ENCODE measurements at places on chromosomes 16 and 17.
A peak's percentile ranks its signal among the peaks of the same experiment; 100 is the strongest.

DNA sequence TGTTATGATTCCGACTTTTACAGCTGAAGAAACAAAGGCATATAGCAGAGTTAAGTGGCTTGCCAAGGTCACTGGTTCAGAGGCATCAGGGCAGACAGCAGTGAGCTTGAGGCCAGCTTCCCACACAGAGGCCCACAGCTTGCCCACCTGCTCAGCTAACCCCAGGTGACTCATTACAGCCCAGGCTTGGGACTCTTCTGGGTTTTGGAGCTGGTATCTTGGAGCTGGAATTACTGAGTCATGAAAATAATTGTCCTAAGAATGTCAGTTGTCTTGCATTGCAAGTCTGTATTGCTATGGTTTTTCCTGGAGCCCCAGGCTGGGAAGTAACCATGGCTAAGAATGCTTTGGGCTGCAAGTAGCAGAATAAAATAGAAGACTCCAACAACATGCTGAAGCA lies 32.4 kb upstream of the IRX3 start:
- no peak for DNase-seq

GRCh38 chr16:13835387-13835786 lies 84.6 kb upstream of the ERCC4 start:
- DNase-seq: no peak

DNA sequence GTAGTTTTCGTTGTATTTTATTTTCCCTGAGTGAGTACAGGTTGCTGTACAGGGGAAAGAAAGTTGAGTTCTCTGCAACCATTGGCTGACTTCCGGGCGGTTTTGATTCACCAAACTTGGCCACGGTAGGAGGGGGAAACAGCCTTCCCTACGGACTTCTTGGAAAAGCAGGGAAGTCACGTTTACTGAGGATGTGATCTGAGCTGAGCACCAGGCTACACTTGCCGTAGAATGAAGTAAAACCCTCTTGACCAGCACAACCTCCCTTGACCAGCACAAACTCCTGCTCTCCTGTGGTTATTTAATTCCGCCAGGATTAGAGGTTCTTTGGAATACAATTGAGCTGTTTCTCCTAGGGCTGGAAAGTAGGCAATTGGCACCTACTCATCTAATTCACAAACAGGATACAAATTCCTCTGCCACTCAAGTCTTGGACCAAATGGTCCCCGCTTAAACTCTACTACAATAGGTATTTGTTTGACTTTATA lies 242.0 kb upstream of the RBFOX1 start:
- no peak for DNase-seq

DNA sequence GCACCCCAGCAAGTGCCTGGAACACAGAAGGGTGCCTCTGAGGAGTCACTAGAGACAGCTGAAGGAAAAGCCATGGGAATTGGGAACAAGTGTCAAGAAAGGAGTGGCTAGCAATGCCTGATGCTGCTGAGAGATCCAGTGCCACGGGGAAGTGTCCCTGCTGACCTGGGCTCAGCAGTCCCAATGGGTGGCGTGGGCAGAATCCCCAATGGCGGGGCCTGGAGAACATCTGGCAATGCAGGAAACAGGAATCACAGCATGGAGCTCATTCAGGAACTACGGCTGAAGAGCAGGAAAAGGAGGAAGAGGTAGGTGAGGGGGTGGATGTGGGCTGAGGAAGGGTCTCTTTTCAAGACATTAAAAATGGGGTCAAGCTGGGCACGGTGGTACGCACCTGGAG lies 30.1 kb downstream of the UBE2O start:
- no peak for DNase-seq

DNA sequence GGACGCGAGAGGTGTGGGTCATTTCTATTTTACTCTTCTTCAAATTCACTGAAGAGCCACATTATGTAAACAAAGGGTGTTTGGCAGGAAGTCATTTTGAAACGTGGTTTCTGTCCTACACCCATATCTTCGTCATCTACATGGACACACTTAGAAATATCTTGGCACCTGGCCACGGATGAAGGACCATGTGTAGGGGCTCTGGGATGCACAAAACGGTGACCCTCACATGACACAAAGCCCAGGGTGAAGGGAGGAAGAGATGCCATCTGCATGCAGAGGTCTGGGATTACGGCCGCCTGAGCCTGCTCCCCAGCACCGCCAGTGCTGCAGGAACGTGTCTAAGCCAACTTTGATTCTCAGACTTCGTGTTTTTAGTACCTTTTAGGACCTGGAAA lies 130.2 kb upstream of the CHMP6 start:
- DNase-seq: no peak

DNA sequence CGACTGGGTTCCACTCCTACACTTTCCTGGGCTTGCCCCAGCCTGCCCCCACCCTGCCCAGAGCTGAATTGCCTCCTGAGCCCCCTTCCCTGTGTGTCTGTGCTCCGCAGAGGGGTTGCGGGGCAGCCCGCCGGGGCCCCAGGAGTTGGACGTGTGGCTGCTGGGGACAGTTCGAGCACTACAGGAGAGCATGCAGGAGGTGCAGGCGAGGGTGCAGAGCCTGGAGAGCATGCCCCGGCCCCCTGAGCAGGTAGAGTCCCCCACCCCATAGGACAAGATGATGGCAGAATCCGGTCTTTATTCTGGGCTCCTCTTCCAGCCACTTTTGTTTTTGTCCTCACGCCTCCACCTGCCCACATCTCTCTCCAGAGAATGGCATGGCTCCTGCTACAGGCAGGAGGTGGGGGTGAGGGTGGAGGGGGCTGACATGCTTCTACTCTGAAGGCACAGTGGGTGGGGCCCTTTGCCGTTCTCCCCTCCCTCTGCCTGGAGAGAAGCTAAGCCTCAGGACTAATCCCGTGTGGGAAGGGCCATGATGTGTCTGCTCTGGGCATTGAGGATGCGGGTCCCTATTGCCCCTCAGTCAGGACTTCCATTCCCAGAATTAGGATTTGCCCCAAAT lies 3.5 kb downstream of the ACBD4 start:
- no peak for DNase-seq

GRCh38 chr16:3459401-3460090 lies 16.1 kb downstream of the NAA60 start:
- no peak for DNase-seq

DNA sequence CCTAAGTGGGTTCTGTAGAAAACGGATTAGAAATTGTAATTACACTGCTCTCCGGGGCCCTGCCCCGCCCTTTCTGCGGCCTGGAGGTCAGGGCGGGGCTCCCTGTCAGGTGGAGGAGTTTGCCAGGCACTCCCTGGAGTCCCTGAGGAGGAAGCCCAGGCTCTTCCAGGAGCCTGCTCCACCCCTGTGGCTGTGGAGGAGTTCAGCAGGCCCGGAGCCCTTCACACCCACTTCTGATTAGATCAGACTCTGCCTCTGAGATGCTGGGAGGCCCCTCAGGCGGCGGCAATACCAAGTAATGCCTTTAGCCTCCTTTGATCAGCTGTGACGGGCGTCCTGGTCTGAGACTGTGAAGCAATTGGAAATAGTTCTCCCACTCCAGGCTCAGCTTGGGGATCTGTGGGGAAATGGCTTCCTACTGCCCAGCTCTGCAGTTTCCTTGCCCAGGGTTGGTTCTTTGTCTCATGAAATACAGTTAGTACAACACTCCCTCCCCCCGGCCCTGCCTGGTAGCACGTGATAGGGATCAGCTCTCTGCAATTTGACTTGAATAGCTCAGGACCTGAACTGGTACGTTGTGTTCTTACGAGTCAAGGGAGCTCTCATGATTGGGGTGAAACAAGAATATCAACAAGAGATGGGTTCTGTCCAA lies 22.3 kb downstream of the BAIAP2 start:
- DNase-seq: no peak

- DNase-seq: no peak
Measured at GRCh38 chr16:73016488-73016830, 31.5 kb downstream of the ZFHX3 start.

DNA sequence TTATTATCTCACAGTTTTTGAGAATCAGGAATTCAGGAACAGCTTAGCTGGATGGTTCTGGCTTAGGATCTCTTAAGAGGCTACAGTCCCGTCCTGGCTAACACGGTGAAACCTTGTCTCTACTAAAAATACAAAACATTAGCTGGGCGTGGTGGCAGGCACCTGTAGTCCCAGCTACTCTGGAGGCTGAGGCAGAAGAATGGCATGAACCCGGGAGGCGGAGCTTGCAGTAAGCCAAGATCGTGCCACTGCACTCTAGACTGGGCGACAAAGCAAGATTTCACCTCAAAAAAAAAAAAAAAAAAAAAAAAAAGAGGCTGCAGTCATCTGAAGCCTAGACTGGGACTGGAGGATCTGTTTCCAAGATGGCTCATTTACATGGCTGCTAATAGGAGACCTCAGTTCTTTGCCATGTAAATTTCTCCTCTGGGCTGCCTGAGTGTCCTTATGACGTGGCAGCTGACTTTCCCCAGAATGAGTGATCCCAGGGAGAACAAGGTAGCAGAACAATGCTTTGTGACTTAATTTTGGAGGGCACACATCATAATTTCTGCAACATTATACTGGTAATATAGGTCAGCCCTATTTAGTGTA lies 95.8 kb upstream of the CORO6 start:
- DNase-seq: no peak

DNA sequence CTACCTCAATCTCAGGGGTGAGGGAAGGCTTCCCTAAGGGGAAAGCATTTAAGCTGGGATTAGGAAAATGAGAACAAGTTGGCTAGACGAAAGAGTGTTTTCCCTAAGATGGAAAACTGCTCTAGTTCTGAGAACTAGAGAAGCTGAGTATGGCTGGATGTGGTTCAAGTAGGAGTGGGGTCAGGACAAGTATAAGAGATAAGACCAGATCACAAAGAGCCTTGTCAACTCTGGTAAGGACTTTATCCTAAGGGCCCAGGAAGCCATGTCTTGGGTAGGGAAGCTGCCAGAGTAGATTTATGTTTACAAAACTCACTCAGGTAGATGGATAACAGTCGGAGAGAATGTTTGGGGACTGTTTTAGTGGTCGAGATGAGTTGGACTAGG lies 1.7 kb downstream of the ANKS4B start:
- no peak for DNase-seq

DNA sequence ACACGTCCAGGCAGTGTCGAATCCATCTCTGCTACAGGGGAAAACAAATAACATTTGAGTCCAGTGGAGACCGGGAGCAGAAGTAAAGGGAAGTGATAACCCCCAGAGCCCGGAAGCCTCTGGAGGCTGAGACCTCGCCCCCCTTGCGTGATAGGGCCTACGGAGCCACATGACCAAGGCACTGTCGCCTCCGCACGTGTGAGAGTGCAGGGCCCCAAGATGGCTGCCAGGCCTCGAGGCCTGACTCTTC lies 7.2 kb upstream of the CD68 start:
- no peak for DNase-seq

- DNase-seq: no peak
Measured at GRCh38 chr17:50634915-50635731, 442 bp downstream of the ABCC3 start.

DNA sequence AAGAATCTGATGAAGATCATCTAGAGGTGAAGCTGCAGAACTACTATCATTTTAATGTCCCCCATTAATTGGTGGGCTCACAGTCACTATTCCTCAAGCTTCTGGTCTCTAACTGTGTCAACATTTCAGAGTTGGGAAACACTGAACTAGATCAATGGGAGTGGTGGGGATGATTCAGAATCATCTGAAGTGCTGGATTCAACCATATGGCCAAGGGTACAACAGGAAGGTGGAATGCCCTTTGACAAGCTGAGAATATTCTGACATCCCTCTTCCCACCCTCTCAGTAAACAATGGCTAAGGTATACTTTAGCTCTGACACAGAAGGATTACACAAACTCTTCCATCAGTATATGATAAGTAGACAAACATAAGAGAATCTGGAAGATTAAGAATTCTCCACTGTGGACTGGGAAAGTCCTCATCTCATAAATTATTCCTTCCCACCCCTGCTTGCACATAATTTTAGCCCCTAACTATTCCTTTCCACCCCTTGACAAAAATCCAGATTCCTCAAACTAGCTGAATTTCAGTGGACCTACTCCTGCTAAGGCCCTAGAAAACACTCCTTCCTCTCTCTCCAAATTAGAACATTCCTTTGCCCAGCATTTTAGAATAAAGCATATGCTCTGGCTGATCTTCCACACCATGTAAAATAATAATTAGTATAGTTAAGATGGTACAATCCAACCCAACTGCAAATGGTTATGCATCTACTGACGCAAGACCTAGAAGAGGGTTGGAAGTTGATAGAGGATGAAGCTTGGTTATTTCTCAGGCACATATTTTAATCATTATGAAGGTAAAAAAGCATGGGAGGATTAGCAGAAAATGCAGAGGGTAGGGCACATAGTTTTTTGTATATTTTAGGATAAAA lies 16.3 kb upstream of the RFFL start:
- no peak for DNase-seq

GRCh38 chr17:28290703-28291102 lies 28.3 kb upstream of the TMEM97 start:
- DNase-seq: no peak

GRCh38 chr17:69711541-69711940 lies 297.0 kb downstream of the MAP2K6 start:
- DNase-seq: no peak

- DNase-seq: no peak
Measured at GRCh38 chr17:6070913-6071511, 833 bp downstream of the WSCD1 start.

GRCh38 chr16:11639925-11640899 lies 28.0 kb upstream of the SNN start:
- peak; percentile 86 for DNase-seq

DNA sequence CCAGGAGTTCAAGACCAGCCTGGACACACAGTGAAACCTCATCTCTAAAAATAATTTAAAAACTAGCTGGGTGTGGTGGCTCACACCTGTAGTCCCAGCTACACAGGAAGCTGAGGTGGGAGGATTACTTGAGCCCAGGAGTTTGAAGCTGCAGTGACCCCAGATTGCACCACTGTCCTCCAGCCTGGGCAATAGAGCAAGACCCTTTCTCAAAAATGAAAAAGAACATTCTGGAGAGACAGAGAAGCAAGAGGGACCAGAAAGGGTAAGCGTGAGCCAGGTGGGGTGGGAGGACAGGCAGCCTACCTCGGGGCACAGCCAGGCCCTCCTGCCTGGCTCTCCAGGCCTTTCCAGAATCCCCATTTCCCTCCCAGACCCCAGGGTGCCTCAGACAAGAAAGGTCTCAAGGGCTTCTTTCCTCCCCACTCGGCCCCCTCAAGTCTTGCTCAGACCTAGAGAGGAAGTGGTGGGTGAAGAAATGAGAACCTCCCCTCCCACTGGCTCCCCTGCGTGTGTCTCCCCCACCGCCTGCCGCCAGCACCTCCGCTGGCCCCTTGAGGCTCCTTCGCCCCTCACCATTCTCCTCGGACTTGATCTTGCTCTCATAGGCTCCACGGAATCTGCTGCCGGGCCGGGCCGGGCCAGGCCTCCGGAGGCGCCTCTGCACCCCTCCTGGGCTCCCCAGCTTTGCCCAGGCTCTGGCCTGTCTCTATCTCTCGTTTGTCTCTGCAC lies 503 bp downstream of the C16orf54 start:
- no peak for DNase-seq

- no peak for DNase-seq
Measured at GRCh38 chr16:88767546-88768070, 17.4 kb downstream of the PIEZO1 start.

GRCh38 chr17:63479495-63480184 lies 2.8 kb downstream of the ACE start:
- DNase-seq: no peak
